ENCODE measurements at places on chromosomes 1 and 21. TPM values are rescaled to one million over a fixed set of nuclear protein-coding genes. Genes with fewer than 3 reads are reported as not detected.

The TMIGD3 gene
- polyA plus RNA-seq = 5.2 TPM

The PITHD1 gene
- 28.4 TPM for polyA plus RNA-seq

The PARS2 gene
- polyA plus RNA-seq = 9.3 TPM

The PDZK1 gene
- polyA plus RNA-seq = 30.4 TPM

The SH2D2A gene
- not detected for polyA plus RNA-seq

The ARTN gene
- 3.2 TPM for polyA plus RNA-seq

The AMPD2 gene
- polyA plus RNA-seq = 80.9 TPM

The RUNX1 gene
- polyA plus RNA-seq = 14.4 TPM

The FCRL6 gene
- polyA plus RNA-seq = not detected

The LCE2B gene
- not detected for polyA plus RNA-seq

The LCE2D gene
- polyA plus RNA-seq = not detected

The NMNAT2 gene
- 0.99 TPM for polyA plus RNA-seq

The FCAMR gene
- polyA plus RNA-seq = not detected

The TNFRSF1B gene
- polyA plus RNA-seq = 3.0 TPM

The TNFRSF18 gene
- 1.3 TPM for polyA plus RNA-seq

The TAS1R1 gene
- polyA plus RNA-seq = not detected

The USF1 gene
- 11.9 TPM for polyA plus RNA-seq

The MNDA gene
- polyA plus RNA-seq = not detected

The TRIM46 gene
- 1.9 TPM for polyA plus RNA-seq

The UBASH3A gene
- not detected for polyA plus RNA-seq

The ANKRD13C gene
- 14.9 TPM for polyA plus RNA-seq

The CDC42BPA gene
- polyA plus RNA-seq = 28.7 TPM

The CRYBG2 gene
- polyA plus RNA-seq = 20.1 TPM

The SYT6 gene
- 2.6 TPM for polyA plus RNA-seq

The MEX3A gene
- polyA plus RNA-seq = 9.3 TPM

The PGBD5 gene
- 0.82 TPM for polyA plus RNA-seq

The F13B gene
- 5.5 TPM for polyA plus RNA-seq
